Right ventricle myocardium inferior (tissue), 1 donor: ENCODE measurements at places on chromosomes 11 and 22. TPM values are rescaled to one million over a fixed set of nuclear protein-coding genes. Genes with fewer than 3 reads are reported as not detected.

MYOD1 gene
- total RNA-seq: 0.27 TPM

GVQW3 gene
- total RNA-seq: 1.9 TPM

PANX2 gene
- total RNA-seq: 0.43 TPM

BATF2 gene
- 1.5 TPM for total RNA-seq

CCDC117 gene
- total RNA-seq: 11.4 TPM

ANO9 gene
- total RNA-seq: 0.41 TPM

SEPTIN3 gene
- total RNA-seq: 0.08 TPM

OR10A6 gene
- total RNA-seq: not detected

WBP2NL gene
- total RNA-seq: 0.24 TPM

PDE2A gene
- 41.2 TPM for total RNA-seq

OR5D18 gene
- not detected for total RNA-seq

P2RX3 gene
- 3.2 TPM for total RNA-seq

APOL3 gene
- 31.7 TPM for total RNA-seq

JAM3 gene
- 22.5 TPM for total RNA-seq

KDM4F gene
- not detected for total RNA-seq

CD82 gene
- 47.7 TPM for total RNA-seq

XPNPEP3 gene
- 23.7 TPM for total RNA-seq

PRR33 gene
- total RNA-seq: 5.0 TPM

LGR4 gene
- total RNA-seq: 32.7 TPM

DRD4 gene
- total RNA-seq: 0.16 TPM

DDX17 gene
- total RNA-seq: 195 TPM

DDTL gene
- 1.5 TPM for total RNA-seq

OR4C45 gene
- total RNA-seq: not detected

TSPAN32 gene
- total RNA-seq: 15.0 TPM

OTOG gene
- not detected for total RNA-seq

NXPE1 gene
- total RNA-seq: not detected

PKNOX2 gene
- total RNA-seq: 9.1 TPM

OR2AG2 gene
- total RNA-seq: not detected

CCDC86 gene
- total RNA-seq: 9.3 TPM

CYB5R2 gene
- 1.3 TPM for total RNA-seq

GGT5 gene
- 27.6 TPM for total RNA-seq

PVALB gene
- total RNA-seq: not detected

KDM4E gene
- total RNA-seq: not detected

CUL5 gene
- total RNA-seq: 34.2 TPM

GRAMD1B gene
- total RNA-seq: 17.6 TPM

PRR5L gene
- 1.6 TPM for total RNA-seq

OR52I2 gene
- not detected for total RNA-seq

LRRC56 gene
- total RNA-seq: 0.16 TPM

CDCA5 gene
- total RNA-seq: 1.7 TPM

OSM gene
- total RNA-seq: 0.19 TPM

CCDC88B gene
- 7.7 TPM for total RNA-seq
